ENCODE measurements at places on chromosomes 7 and 10.

DNA sequence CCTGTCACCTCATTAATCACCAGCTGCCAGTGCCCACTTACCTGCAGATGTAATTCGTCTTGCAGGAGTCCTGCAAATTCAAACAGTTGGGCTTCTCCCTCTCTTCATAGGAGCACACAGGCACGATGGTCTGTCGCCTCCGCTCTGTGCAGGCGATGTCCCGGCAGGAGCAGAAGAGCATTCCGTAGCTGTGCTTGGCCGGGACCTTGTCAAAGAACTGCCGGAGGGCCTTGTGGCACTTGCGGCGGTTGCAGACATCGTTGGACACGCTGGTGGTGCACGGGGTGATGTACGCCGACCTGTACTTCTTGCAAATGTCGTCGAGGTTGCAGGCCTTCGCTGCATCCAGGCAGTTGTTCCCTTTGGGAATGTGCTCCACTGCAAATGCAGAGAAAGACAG lies 147.8 kb downstream of the GFRA1 start:
- no peak for DNase-seq

GRCh38 chr7:47423196-47423595 lies 158.7 kb downstream of the TNS3 start:
- DNase-seq, result no peak

- no peak for DNase-seq
Observed at GRCh38 chr7:2939193-2939885, 95.2 kb upstream of the GNA12 start.

GRCh38 chr7:96612034-96612433 lies 97.6 kb downstream of the SEM1 start:
- no peak for DNase-seq
